ENCODE measurements at places on chromosomes 3 and 15. TPM values are rescaled to one million over a fixed set of nuclear protein-coding genes. Genes with fewer than 3 reads are reported as not detected.

DNA sequence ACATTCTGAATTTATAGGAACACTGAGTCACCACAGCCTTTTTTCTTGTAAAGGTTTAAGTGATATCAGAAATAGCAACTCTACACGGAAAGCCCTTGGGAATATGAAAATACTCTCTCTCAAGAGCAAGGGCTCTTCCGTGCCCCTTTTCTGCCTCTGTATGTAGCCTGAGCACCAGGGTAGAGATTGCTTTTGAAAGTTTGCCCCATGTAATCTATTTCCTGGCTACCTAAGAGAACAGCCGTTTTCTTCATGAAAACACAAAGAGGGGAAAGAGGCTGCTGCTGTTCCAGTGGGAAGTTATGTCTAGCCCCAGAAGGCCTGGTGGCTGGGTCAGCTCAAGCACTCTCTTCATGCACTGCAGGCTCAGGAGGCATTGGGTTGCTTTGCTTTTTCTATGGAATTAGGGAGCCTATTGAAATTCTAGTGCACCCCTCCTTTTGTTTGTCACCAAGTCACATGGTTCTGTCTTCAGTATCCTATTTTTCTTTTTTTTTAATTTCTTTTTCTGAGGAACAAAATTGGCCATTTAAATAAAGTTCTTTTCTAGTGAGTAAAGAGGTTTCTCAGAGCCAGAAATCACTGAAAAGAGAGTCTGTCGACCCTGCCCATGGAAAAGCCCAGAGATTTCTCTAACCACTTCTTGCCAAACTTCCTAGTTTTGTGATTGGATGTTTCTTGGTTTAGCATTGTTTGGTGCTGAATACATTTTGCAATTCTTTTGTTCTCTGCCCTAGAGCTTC is 39.5 kb downstream of the TIGIT start:
- DNase-seq = no peak

GRCh38 chr3:169662843-169663160 is 710 bp downstream of the MECOM start:
- DNase-seq = no peak

DNA sequence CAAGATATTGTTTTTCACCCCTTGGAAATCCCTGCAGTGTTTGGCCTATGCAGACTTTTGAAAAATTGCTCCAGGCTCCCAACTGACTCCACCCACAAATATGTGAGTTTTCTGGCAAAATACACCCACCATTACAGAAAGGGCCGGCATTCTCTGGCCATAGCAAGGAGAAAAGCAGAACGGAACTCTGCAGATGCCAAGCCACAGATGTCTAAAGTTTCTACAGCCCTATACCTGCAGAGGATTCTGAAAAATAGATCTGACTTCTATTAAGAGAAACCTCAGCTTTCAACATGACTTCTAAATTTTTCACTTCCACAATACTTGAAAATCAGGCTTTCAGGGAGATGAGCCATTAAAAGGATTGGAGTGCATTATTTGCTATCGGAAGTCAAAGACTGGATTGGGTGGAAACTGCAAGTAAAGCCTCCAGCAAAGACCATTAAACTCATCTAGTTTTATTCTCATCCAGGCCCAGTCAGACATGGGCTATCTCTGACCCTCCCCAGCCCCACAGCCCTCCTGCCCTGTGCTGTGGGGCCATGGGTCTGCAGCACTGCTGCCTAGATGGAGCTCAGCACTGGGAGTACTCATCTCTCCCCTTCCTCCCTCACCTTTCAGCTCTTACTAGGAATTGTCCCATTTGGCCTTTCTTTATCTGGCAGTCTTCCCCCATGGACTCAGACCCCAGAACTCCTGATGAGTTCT is 243.1 kb upstream of the GOLGA6L4 start:
- DNase-seq = no peak

DNA sequence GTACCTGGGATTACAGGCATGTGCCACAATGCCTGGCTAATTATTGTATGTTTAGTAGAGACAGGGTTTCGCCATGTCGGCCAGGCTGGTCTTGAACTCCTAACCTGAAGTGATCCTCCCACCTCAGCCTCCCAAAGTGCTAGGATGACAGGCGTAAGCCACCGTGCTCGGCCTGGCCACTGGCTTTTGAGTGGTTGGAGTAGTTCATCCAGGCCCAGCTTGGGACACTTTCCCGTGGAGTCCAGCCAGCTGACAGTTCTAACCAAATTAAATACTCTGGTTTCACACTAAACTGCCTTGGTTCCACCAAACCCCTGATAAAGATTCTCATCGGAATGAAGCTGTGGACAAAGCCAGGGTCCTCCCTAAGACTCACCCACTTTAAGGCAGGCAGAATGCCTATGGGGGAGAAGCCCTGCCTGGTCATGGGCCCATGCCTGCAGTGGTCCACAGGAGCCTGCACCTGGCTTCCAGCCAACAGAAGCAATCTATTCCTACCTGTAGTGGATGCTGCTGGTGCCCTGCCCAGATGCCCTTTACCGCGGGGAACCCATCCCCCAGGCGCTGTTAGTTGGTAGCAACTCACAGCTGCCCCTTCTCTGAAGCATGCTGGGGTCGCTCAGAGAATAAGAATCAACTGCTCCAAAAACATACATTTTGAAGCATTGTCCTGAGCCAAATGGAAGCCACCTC is 5.2 kb upstream of the SLC28A1 start:
- DNase-seq = no peak

IMPG2 gene
- total RNA-seq = 0.02 TPM

ACOX2 gene
- 0.85 TPM for total RNA-seq
